ENCODE measurements at places on chromosomes 5 and 9. TPM values are rescaled to one million over a fixed set of nuclear protein-coding genes. Genes with fewer than 3 reads are reported as not detected.

The HRCT1 gene
- total RNA-seq, result not detected

The GABRA1 gene
- not detected for total RNA-seq

The TBCA gene
- 576 TPM for total RNA-seq

The BTNL8 gene
- total RNA-seq, result 0.71 TPM

The SPATA31A1 gene
- total RNA-seq, result not detected
